ENCODE measurements at places on chromosomes 4 and X.

DNA sequence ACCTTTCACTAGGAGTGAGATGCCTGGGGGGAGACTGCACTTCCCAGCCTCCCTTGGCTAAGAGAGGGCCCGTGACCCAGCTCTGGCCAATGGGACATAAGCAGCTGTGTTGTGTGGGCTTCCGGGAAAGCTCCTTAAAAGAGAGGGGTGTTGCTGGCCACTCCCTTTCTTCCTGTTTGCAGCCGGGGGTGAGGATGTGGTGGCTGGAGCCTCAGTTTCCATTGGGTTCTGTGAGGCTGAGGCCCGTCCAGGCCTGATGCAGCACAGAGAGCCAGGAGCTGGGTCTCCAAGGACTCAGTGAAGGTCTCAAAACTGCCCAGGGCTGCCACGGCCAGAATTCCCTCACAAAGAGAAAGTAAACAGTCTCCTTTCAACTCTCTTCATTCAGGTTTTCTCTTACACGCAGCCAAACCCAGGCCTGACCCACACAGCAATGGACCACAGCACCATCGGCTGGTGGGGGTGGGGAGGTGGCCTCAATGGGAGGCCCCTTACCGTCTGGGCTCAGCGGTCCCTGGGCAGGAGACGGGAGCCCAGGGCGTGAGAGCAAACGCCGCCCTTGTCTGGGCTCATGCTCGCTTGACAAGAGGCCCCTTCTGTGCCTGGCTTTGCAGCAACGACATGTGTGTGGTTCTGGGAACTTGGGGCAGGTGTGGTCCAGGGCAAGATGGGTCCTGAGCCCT lies 6.6 kb downstream of the NKX1-1 start:
- no peak for DNase-seq

DNA sequence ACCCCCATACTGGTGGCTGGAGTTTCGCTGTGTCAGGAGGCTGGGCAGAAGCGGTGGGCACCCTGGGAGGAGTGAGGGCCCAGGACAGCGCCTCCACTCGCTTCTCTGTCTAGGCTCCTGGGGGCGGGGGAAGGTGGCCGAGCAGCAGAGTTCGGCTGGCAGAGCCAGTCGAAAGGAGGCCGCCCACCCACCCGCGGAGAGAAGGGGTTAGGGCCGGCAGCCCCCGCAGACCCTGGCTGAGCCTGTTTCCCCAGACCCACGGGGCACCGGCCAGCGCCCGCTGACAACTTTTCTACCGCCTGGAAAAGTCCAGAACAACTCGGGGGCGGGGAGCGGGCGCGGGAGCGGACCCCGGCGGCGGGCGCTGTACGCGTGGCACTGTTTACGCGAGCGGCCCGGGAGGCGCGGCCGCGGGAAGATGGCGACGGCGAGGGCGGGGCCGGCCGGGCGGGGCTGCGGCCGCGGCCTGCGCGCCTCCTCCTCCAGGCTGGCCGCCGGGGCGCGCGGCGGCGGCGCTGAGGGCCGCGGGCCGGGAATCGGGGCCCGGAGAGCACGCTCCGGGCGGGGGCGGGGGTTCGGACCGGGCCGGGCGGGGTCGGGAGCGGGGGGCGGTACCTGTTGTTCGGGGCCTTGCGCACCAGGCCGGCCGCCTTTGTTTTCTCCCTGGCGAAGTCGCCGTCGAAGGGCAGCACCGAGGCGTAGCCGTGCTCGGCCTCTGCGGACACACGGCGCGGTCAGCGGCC lies 628 bp downstream of the MXD4 start:
- DNase-seq = peak; percentile 83

GRCh38 chrX:4240541-4241194 lies 527.2 kb upstream of the PRKX start:
- DNase-seq = no peak

DNA sequence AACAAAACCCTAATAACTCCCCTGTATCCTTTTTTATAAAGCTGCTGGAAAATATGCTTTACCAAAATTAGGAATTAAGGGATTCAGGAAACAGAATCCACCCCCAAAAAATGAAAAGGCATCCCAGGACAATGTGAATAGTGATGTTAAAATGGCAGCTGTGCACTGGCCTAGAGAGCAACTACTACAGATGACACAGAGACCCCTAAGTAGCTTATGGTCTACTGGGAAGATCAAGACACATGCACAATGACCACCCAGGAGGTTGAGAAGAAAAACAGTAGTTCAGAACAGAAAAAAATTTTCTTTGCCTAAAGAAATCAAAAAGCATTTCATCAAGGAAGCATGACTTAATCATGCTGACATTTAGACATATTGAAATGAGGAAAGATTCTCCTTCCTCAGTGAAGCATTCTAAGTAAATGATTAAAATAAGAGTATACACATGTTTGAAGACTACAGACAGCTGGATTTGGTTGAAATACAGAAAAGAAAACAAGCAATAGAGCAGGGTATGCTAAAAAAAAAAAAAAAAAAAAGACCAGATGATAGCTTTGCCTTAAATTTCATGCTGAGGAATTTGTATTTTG lies 117.3 kb downstream of the WDFY3 start:
- DNase-seq = no peak

GRCh38 chrX:11764602-11765067 lies 6.6 kb downstream of the MSL3 start:
- DNase-seq = no peak

DNA sequence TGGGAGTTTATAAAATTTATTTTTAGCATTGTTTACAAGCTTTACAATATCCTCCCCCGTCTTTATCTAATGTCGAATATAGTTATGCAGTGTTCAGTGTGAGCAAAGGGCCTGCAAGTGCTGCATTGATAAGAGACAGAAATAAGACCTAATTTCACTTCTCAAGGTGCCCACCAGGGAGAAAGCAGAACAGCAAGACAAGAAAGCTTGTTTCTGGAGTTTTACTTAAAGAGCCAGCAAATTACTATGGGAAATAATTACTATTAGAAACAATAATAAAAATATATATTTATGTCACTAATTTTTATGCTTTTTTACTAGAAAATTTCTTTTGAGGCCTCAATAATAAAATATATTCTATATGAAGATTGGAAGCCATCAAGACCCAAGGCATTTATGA lies 2677.7 kb downstream of the ARAP2 start:
- no peak for DNase-seq

DNA sequence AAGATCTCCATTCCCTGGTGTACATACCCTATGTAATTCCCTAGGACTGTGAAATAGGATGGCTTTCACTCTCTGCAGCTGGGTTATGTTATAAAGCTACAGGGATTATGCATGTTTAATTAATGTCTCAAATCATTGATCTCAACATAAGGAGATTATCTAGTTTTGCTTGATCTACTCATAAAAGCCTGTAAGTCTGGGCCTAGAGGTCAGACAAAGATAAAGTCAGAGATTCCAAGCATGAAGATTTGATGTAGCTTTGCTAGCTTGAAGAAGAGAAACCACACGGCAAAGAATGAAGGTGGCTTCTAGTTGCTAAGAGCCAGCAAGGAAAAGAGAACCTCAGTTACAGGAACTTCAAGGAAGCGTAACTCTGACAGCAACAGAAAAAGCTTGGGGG lies 456.9 kb downstream of the CCSER1 start:
- DNase-seq = no peak

GRCh38 chr4:53702334-53703266 lies 111.3 kb upstream of the LNX1 start:
- peak; percentile 62 for DNase-seq

DNA sequence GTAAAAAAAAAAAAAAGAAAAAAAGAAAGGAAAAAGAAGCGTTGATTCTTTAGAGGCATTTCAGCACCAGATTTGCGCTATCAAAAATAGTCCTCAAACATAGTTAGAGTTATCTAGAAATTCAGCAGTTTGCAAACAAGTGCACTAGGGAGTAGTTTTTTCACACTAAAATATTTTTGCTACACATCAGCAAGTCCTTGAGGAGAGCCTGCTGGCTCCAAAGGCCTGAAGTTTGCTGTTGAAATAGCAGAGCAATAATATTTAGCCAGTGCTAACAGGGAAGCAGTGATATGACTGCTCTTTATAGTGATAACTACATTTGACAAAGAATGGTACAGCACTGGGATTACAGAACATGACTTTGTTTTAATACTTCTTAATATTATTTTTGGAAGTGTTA lies 472.2 kb downstream of the PCDH7 start:
- no peak for DNase-seq

DNA sequence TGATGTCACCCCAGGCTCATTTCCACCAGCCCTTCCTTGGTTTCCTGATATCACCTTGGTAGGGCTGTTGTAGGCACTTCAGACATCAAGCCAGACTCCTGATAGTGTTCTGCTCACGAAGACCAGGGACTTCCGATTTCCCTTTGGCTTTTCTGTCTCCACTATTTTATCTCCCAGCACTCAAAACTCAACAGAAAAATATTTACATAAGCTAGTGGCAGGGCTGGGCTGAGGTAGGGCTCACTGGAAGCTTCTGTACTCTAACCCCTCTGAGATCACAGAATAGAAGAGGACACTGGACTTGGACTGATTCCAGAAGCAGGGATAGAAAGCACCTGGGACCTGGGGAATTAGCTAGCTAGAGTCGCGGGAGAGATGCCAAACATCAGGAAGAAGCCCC lies 34.4 kb upstream of the EFNB1 start:
- DNase-seq = no peak

- DNase-seq = no peak
Observed at GRCh38 chrX:54423161-54423888, 16.9 kb upstream of the TSR2 start.

- no peak for DNase-seq
Observed at GRCh38 chr4:10656988-10657387, 27.6 kb downstream of the CLNK start.

GRCh38 chr4:75786526-75786925 lies 62.1 kb downstream of the USO1 start:
- no peak for DNase-seq

DNA sequence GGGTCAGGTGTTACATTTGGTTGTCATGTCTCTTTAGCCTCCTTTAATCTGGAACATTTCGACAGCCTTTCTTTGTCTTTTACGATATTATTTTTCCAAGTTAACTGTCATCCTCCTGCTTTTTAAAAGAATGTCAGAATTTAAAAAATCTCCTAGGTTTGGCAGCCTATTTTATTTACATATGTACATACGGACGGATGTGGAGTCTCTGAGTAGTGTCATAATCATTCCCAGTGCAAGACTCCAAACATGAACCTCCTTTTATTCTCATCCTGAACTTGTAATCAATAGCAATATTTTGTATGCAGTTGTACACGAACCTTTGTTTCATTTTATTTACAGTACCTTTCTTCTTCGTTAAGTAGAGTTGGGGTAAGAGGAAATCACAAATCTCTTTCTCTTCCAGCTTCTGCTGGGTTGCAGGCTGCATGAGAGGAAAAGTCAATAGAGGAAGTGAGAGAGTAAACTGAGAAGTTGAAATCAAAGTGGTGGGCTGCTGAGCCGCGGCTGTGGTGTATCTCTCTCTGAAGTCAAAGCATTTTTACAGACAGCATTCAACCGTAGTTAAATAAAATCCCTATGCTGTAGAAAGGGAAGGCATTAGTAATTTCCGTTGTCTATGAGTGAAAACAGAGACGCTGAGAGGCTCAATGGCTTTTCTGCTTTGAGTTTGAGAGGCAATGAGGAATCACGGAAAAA lies 53.9 kb upstream of the RPS6KA3 start:
- DNase-seq = no peak
